ENCODE measurements at places on chromosomes 5 and 9. TPM values are rescaled to one million over a fixed set of nuclear protein-coding genes. Genes with fewer than 3 reads are reported as not detected.

The ENTPD8 gene
- not detected for total RNA-seq

The FAM153A gene
- total RNA-seq = 0.12 TPM

The NME5 gene
- total RNA-seq = 1.0 TPM

The SLC36A2 gene
- not detected for total RNA-seq

The LMX1B gene
- total RNA-seq = 0.52 TPM

The TCERG1 gene
- 43.7 TPM for total RNA-seq

The TERT gene
- not detected for total RNA-seq

The PCDHGA2 gene
- total RNA-seq = 0.72 TPM

The CLIC3 gene
- 2.4 TPM for total RNA-seq

The IFNA1 gene
- not detected for total RNA-seq

The GRXCR2 gene
- not detected for total RNA-seq

The BTNL3 gene
- total RNA-seq = not detected

The NMUR2 gene
- total RNA-seq = not detected

The ADGRD2 gene
- total RNA-seq = not detected

The NSD1 gene
- 27.2 TPM for total RNA-seq

The STING1 gene
- total RNA-seq = 17.0 TPM

The PTPRD gene
- total RNA-seq = 5.6 TPM

The TARS1 gene
- 266 TPM for total RNA-seq

The GNA14 gene
- total RNA-seq = 0.14 TPM

The MARCOL gene
- total RNA-seq = not detected

The PCDHA7 gene
- total RNA-seq = under 0.01 TPM

The PCDHB16 gene
- total RNA-seq = under 0.01 TPM

The ENTR1 gene
- 57.5 TPM for total RNA-seq

The DNAI1 gene
- not detected for total RNA-seq

The MYOT gene
- total RNA-seq = not detected

The TSLP gene
- total RNA-seq = 0.07 TPM

The LCN6 gene
- not detected for total RNA-seq

The TNFAIP8 gene
- total RNA-seq = 84.9 TPM

The CTSL gene
- 80.9 TPM for total RNA-seq

The S100Z gene
- not detected for total RNA-seq

The FBN2 gene
- total RNA-seq = 7.6 TPM

The ROR2 gene
- 3.1 TPM for total RNA-seq

Measured in epithelial cell of proximal tubule (primary cell).